Activated gamma-delta T cell treated with anti-CD3 and anti-CD28 coated beads, Interleukin-2, amount 50 U/mL, for 16 hours (primary cell): ENCODE measurements at places on chromosomes 2 and 18.

DNA sequence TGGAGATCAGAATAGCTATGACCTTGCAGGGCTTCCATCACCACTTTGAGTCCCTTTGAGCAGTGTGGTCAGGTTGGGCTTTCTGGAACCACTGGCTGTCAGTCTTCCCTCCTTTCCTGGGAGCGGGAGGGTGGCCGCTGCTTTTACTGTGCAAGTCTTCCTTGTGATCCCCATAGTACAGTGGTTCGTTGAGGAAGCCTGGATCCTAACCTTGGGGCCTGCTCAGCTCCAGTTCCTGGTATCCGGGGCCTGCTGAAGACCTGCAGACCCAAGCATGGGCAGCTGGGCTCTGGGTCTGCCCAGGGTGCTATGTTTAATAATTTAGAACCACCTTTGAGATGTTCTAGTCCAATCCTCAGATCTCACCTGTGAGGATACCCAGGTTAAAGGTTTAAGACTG lies 104.2 kb downstream of the CLIP4 start:
- DNase-seq: no peak

DNA sequence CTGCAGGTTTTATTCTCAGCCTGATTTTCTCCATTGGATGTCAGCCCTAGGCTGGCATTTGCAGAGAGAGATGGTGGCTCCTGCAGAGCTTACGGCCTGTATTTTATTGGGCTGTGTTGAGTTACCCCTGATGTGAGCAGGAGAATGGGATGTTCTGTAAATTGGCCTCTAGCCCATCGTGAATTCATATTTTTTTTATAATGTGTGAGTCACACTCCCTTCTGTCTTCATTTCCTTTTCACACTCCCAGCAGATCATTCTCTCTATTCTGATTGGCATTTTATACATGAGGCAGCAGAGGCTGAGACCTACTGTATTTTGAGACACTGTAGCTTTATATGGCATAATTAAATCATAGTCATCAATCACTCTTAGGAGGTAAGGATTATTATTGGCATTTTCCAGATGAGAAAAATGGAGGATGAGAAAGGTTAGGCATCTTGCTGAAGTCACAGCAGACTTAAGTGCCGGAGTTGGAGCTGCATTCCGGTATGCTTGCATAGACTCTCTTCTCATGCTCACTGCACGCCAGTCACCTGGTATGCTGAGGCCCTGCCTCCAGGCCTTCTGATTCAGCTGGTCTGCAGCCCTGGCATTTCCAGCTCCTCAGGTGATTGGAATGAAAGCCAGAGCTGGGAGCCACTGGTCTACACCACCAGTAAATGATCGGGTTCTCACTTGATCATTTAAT lies 142.4 kb downstream of the NEDD4L start:
- no peak for DNase-seq

DNA sequence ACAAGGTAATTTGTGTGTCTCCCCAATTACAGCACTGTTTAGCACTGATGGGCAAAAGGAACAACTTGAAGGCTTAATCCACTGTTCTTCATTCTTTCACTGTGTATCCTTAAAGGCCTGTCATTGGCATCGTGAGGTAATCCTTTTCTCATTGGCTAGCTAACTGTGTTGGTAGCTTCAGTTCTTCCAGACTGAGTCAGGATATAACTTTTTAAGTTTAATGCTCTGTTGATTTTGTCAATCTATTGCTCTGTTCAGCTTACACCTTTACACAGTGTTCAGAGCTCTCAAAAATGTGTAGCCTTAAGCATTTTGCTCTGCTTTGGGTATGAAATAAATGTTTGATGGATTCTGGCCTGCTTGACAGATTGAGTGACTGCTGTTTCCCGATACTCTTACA lies 148.2 kb downstream of the KIAA1328 start:
- no peak for DNase-seq

GRCh38 chr2:205352094-205352493 lies 330.2 kb upstream of the NRP2 start:
- no peak for DNase-seq

- DNase-seq: no peak
Observed at GRCh38 chr18:41390309-41390708, 564.7 kb upstream of the PIK3C3 start.

- no peak for DNase-seq
Observed at GRCh38 chr18:27447451-27447881, 262.4 kb upstream of the CHST9 start.

- DNase-seq: no peak
Observed at GRCh38 chr2:241865957-241866789, 3.4 kb upstream of the RTP5 start.

DNA sequence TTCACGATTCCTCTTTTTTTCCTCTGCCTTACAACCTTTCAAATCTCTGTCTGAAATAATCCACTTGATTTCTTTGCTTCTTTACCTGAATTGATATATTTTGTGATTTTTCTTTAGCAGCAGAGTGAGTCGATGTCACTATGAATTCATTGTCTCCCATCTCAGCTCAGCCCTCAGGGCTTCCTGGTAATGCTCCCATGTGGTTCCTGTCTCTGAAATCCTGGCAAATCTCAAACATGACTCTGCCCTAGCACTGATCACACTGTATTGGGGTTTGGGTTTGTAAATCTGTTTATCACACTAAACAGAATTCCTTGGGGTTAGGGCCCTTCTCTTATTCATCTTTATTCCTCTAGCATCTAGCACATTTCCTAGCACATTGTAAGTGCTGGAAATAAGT lies 43.0 kb upstream of the MSTN start:
- no peak for DNase-seq

- no peak for DNase-seq
Observed at GRCh38 chr18:54032412-54032811, 192.1 kb downstream of the MBD2 start.

DNA sequence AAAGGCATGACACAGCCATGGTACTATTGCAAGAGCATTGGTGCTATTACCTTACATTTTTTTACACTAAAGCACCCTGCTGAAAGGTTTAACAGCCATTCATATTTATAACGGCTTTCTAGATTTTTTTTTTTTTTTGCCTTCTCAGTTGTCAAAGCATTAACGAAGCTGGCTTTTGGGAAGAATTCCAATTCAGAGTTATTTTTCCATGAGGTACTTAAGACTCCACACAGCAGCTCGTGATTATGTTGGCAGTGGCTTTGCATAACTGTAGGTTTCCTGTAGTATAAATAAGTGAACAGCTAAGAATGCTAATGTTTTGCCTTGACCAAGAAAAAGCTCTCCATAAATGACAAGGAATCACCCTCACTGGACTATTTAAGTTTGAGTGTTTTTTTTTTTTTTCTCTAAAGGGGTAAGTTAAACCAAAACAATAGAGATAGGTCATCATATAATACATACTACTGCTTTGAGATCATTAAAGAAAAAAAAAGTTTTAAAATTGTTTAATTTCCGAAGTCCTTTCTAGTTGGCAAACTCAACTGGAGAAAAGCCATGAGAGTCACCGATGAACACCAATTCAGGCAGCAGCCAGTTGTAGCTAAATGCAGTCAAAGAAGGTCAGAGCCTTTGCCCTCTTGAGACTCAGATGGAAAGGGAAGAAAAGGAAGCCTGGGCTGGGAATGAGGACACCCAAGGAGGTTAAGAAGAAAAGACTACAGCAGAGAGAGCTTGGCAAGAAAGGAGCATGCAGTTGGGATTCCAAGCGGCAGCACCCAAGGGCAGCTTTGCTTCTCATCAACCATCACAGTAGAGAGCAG lies 187.4 kb upstream of the NCKAP5 start:
- no peak for DNase-seq

- no peak for DNase-seq
Observed at GRCh38 chr2:134758633-134759032, 39.8 kb upstream of the TMEM163 start.

DNA sequence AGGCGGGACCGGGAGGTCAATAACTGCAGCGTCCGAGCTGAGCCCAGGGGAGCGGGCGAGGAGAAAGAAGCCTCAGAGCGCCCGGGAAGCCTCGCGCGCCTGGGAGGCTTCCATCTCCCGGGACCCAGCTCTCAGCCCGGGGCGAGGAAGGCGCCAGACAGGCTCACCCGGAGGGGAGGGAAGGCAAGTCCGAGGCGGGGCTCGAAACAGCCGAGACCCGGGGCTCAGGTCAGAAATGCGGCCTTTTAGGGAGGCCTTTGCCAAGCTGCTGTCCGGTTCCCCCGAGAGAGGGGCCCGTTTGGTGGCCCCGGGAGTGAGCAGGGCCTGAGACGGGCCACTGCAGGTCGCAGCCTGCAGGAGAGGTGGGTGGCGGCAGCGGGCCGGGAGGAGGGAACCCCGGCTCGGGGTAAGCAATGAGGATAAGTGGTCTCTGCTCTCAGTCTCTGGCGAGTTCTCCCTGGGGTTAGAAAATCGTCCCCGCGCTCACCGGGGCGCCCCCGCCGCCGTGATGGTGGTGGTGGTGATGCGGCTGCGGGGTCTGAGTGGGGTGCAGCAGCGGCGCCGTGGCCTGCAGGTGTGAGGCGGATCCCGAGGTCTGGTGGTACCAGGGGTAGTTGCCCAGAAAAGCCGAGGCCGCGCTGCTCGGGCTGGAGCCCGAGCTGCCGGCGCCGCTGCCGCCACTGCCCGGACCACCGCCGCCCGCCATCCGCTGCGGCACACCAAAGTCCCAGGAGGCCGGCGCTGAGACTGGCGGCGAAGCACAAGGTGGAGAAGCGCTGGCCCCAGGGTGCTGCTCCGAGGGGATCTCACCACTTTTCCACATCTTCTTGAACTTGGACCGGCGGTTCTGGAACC lies 2.4 kb downstream of the DLX2 start:
- no peak for DNase-seq

DNA sequence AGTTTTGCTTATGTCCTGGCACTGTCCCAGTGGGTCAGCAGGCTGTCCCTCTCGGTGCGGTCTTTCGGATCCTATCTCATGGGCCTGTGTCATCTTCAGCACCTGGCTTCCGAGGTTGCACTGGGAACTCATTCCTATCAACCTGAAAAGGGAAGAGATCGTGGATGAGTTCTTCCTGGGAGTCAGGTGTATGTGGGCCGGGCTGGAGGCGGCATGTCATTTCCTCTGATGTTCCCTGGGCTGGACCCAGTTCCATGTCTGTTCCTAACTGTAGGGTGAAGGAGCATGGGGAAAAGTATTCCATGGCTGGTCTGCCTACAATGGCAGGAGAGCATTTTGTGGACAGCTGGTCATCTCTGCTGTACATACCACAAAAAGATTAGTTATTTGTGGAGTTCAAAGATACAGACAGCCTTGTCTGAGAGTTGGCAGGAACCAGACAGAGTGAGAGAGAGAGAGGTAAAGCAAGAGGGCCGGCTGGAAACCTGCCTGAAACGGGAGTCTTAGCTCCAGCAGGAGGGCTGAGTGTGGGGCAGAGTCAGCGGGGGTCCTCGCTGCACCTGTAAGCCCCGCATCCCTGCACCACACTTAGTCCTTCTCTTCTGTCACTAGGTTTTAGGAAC lies 25.2 kb downstream of the FAM228A start:
- DNase-seq: no peak

GRCh38 chr2:199743415-199744120 lies 107.4 kb downstream of the FTCDNL1 start:
- DNase-seq: no peak
